Renal cortical epithelial cell (primary cell): ENCODE measurements at places on chromosomes 1 and 21. TPM values are rescaled to one million over a fixed set of nuclear protein-coding genes. Genes with fewer than 3 reads are reported as not detected.

DNA sequence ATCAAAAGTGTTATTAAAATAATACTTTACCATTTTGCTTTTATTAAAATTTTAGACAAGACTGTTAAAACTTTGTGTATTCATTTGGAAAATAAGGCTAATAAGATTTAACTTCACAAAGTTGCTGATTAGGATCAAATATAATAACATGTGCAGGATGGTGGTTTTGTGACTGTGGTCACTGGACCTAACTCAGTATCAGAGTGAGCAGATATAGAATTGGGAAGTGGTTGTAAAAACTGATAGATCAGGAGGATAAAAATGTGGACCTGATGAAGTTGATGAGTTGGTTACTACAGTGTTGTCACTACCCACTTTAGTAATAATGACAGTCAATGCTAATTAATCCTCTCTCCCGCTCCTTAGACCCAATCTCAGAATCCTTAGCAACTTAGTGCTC lies 186.4 kb downstream of the AKT3 start:
- no peak for DNase-seq

DNA sequence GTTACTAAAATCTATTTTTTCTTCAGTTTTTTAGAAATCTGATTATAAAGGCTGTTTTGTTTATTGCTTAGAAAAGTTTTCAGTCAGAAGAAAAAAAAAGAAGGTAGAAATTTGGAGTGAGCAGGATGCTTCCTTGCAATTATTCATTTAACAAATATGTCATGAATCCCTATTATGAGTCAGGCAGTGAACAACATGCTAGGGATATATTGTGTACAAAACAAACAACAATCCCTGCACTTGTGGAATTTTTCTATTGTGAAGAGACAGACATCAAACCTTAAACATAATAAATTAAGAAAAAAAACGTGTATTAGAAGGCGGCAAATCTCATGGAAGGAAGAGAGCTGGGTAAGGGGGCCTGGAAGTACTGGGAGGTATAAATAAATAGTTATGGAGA lies 664.1 kb upstream of the CAMK1G start:
- peak; percentile 47 for DNase-seq

KRTAP19-8 gene
- total RNA-seq, result not detected in 2 replicates

- DNase-seq, result no peak
Measured at GRCh38 chr1:180610556-180611015, 21.2 kb upstream of the XPR1 start.

DNA sequence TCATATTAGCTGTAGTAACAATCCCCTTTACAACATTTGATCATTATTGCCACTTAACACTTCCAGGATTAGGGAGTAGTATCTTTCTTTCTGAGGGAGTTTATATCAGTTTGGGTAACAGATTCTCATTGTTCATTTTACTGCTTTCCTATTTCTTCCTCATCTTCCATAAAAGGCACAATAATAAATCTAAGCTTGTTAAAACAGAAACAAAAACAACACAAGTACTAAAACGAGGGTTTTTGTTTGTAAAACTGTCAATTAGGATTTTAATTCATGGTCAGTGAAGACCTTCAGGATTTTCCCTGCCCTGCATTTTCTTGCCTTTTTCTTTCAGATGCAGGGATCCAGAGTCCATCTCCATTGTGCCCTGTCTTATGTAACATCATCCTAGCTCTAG lies 29.5 kb downstream of the TMED5 start:
- DNase-seq, result no peak
